Kidney glomerular epithelial cell (primary cell): ENCODE measurements at places on chromosomes 3 and 15.

DNA sequence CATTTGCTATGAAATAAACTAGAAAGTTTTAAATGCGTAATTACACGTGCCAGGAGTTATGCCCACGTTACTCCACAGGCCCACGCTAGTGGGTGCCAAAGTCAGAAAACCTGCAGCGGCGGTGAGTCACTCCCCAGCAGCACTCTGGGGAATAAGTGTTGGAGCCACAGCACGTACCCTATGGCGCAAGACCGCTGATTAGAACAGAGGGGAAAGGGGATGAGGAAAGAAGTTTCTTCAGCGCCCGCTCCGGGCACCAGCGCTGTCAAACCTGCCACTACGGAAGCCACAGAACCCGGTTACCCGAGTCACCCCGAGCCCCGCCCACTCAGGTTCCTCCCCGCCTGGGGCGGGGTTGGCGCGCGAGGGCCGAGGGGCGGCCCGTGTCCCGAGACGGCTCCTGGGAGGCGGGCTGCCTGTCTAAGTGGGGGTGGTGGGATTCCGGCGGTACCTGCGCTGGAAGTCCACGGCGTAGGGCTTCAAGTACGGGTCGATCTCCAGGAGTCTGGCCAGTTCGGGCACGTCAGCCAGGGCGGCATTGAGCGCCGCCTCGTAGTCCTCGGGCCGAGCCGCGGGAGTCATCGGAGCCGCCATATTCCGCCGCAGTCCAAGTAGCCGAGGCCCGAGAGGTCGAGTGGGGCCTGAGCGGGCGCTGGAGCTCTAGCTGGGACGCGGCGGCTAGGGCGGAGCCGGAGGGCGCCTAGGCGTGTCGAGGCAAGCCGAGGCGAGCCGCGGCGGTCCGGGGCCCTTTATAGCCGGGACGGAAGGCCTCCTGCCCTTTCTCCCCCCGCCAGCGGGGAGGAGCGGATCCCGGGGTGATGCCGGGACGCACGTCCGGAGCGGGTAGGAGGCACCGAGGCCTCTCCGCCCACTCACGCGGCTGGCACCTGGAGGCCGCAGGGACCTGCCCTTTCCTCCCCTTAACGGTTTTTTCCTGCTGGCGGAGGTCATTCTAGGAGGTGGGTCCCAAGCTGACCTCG is at the start of gene GBE1:
Gene GBE1 (minus strand): TSS at position 722 of the 980 bp plus-strand sequence. CDS start 128 bp downstream, at position 594.
- DNase-seq = peak; percentile 90

DNA sequence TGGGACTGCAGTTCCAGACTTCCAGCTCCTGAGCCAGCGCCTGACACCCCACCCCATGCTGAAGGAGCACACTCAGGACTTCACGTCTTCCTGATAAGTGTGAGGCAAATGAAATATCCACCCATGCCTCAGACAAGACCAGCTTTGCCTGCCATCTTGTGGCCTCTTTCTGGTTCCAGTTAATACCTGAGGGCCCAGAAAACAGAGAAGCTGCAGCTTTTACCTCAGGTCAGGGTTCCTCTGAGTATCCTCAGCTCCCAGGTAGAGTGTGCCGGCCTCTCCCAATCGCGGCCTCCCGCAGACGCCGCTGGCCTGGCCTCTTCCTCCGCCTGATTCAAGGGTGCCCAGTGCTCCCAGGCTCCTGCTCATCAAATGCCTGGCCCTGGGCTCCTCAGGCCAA is 5.1 kb upstream of the KLHL6 start:
- DNase-seq = no peak

- DNase-seq = no peak
These were observed 7.6 kb upstream of the NR2E3 start for GRCh38 chr15:71802770-71803169.

GRCh38 chr3:43729707-43730414 is 39.1 kb downstream of the ABHD5 start:
- no peak for DNase-seq

DNA sequence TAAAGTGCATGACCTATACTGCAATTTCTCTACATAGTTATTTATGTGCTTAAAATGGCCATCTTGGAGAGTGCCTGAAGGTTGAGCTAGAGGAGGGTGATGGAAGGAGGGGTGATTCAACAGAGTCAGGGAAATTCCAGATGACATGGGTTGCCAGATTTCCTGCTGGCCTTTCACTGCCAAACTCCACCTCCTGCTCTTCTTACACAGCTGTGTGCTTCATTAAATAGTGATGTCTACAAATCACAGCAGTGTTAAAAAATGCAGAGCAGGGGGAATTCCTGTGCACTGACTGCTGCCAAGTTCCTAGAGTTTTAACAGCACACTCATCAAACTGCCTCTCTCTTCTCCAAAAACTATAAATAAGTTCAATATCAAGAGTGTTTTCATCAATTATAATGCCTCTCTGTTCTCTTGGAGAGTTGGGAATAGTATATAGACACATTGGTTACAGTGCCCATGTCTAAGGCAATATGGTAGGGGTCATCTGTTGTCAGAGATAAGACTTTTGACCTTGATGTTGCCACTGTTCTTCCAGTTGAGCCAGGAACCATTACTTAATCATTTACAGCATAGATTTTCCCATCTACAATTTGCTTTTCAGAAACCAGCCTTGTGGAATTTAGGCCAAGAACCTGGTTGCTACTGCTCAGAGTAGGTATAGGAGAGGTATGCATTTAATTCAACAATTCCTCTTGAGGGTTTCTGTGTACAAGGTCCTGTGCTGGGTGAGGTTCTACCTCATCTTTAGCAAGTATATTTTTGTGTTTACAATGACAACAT is 79.6 kb downstream of the TP63 start:
- peak; percentile 99 for DNase-seq

- no peak for DNase-seq
These were observed 16.2 kb downstream of the ZNF609 start for GRCh38 chr15:64476550-64476949.

GRCh38 chr3:183269345-183269744 is 16.3 kb downstream of the B3GNT5 start:
- no peak for DNase-seq

GRCh38 chr3:19216669-19217337 is 68.5 kb downstream of the KCNH8 start:
- no peak for DNase-seq

GRCh38 chr3:31234145-31234544 is 298.6 kb upstream of the STT3B start:
- DNase-seq = no peak

DNA sequence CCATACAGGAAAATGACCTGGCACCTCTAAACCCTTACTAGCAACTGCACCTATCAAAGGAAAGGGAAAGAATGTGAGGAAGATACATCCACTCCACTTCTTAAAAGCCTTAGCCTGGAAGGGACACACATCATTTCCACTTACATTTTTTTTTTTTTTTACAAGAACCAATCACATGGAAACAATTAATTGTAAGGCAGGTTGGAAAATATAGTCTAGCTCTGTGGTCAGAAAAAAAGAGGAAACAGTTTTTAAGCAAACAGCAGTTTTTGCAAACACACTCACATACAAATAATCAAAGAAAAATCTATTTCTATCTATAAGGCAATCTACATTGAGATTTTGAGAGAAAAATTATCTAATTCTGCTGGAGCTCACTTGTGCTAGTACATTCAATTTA is 98.9 kb upstream of the SPRED1 start:
- DNase-seq = no peak
